ENCODE measurements at places on chromosomes 2 and 18. TPM values are rescaled to one million over a fixed set of nuclear protein-coding genes. Genes with fewer than 3 reads are reported as not detected.
A peak's percentile ranks its signal among the peaks of the same experiment; 100 is the strongest.

GRCh38 chr18:2410688-2411087 is 160.6 kb downstream of the METTL4 start:
- H3K4me3 ChIP-seq = no peak overlapping the region
- DNase-seq = no peak
- H3K4me1 ChIP-seq = no peaks in the 10 kb centered on the region
- no peaks in the 10 kb centered on the region for H3K36me3 ChIP-seq
- no peaks in the 10 kb centered on the region for H3K27me3 ChIP-seq
- no peak overlapping the region for H3K27ac ChIP-seq

- no peak overlapping the region for H3K4me3 ChIP-seq
- H3K27ac ChIP-seq = no peak overlapping the region
- no peaks in the 10 kb centered on the region for H3K36me3 ChIP-seq
- DNase-seq = no peak
- H3K4me1 ChIP-seq = no peaks in the 10 kb centered on the region
- peaks cover 61% of the 10 kb centered on the region for H3K27me3 ChIP-seq
These were observed 33.1 kb upstream of the TWIST2 start for GRCh38 chr2:238814815-238815214.

DNA sequence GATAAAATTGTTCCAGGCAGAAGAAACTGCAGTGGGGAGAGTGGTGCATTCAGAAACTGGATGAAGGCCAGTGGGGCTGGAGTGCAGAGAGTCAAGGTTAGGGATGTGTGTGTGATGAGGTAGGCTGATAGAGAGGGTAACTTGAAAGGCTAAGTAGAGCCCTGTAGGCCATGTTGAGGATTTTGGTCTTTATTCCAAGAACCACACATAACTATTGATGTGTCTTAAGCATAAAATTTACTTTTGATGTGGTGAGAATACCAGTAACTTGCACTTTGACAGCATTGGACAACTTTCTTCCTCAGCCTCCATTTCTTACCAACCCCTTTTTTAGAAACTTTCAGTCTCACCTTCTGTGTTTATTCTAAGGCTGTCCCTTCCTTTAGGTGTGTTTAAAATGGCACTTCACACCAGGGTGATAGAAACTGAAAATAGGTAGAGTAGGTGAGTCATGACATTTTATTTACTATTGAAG is 22.6 kb downstream of the MTX2 start:
- H3K27me3 ChIP-seq = no peaks in the 10 kb centered on the region
- no peaks in the 10 kb centered on the region for H3K36me3 ChIP-seq
- H3K4me1 ChIP-seq = peaks cover 46% of the 10 kb centered on the region
- peak overlapping the region; percentile 23 for H3K4me3 ChIP-seq

DNA sequence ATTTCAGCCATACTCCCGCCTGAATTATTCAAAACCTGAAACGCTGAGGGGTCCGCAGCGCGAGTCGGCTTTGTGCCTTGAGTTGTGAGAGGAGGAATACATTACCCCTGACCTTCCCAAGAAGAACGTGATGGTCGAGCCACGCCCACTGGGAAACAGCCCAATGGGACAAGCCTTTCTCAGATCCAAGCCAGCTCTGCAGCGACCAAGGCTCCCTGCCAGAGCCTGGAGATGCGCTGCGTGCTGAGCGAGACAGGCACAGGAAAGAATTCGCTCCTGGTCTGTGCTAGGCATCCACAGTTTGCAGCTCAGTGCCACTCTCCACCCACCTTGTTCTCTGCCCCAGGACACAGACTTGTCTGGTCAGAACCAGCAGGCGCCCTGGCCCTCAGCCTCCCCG is 74.1 kb upstream of the GLI2 start:
- H3K27me3 ChIP-seq = peaks cover 26% of the 10 kb centered on the region
- no peak overlapping the region for H3K27ac ChIP-seq
- H3K36me3 ChIP-seq = peaks cover 5% of the 10 kb centered on the region
- no peak for DNase-seq
- no peaks in the 10 kb centered on the region for H3K4me1 ChIP-seq

DNA sequence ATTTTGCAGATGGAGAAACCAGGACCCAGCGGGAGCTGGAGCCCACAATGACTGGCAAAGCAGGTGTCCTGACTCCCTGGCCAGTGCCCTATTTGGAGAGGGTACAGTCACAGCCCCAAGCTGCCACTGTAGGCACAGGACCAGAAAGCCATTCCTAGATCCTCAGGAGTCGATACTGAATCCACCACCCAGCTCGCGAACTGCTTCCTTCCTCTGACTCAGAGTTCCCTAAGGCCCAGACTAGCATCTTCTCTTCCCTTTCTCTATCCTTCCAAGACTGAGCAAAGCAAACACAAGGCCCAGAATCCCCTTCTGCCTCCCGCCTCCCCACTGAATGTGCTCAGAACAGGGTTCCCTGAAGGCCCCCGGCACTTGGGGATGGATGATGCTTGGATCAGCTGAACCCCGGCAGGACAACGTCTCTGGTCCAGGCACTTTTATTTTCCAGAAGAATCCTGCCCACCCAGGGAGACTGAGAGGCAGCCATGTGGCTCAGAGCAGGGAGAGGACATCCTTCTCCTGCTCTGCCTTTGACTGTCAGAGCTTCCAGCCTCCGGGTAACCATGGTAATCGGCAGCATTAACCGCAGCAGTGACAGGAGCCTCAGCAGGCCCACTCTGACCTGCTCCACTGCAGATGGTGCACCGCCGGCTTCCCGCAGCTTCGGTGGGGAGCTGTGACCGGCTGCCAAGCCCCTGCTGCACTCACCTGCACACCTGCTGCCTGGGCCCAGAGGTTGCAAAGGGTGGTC is 34.8 kb upstream of the KLHL29 start:
- peaks cover 25% of the 10 kb centered on the region for H3K27me3 ChIP-seq
- DNase-seq = no peak
- no peak overlapping the region for H3K27ac ChIP-seq

GRCh38 chr2:129281791-129282530 is 697.5 kb upstream of the RAB6C start:
- no peaks in the 10 kb centered on the region for H3K36me3 ChIP-seq
- H3K27ac ChIP-seq = no peak overlapping the region
- H3K4me1 ChIP-seq = no peaks in the 10 kb centered on the region
- H3K4me3 ChIP-seq = no peak overlapping the region
- no peaks in the 10 kb centered on the region for H3K27me3 ChIP-seq
- DNase-seq = no peak

DNA sequence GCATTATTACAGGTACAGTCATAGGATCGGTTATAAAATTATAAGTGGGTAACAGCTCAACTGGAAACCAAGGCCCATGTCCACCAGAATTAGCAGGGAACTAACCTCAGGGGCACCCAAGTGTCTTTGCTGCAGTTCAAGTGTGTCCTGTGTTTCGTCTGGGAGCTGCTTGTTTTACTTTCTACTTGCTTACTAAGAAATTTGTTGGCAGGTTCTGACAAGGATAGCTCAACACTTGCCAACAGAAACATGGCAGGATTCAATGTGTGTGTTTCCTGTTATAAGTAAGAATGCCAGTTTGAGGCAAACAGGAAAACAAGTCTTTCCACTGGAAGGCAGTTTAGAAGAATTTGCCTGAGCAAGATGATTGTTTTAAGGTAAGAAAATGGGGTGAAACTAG is 104.5 kb downstream of the EPHA4 start:
- no peak overlapping the region for H3K27ac ChIP-seq
- H3K27me3 ChIP-seq = peaks cover 6% of the 10 kb centered on the region
- no peak for DNase-seq
- H3K36me3 ChIP-seq = no peaks in the 10 kb centered on the region
- peaks cover 28% of the 10 kb centered on the region for H3K4me1 ChIP-seq

DNA sequence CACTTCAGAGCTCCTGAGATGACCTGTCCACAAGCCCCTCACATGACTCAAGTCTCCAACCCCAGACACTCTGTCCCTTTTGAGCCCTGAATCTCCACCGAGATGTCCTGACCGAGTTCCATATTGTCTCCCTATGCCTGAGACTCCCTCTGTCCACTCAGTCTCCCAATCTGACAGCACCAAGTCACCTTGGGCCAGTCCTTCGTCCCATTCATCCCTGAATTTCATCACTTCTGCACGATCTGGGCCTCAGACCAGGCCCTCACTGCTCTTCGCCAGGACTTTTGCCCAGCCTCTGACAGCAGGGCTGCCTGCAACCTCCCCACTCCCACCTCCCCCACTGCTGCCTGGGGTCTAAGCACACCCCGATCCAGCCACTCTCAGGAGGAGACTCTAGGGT is 4.3 kb upstream of the MOCOS start:
- no peaks in the 10 kb centered on the region for H3K36me3 ChIP-seq
- no peak overlapping the region for H3K27ac ChIP-seq
- no peak for DNase-seq
- peaks cover 15% of the 10 kb centered on the region for H3K27me3 ChIP-seq

GRCh38 chr18:75112186-75113096 is 96.5 kb downstream of the PTGR3 start:
- no peak for DNase-seq
- no peaks in the 10 kb centered on the region for H3K27me3 ChIP-seq
- no peaks in the 10 kb centered on the region for H3K4me1 ChIP-seq
- H3K27ac ChIP-seq = no peak overlapping the region
- no peaks in the 10 kb centered on the region for H3K36me3 ChIP-seq

- no peak for DNase-seq
- H3K4me1 ChIP-seq = peaks cover 15% of the 10 kb centered on the region
- H3K36me3 ChIP-seq = no peaks in the 10 kb centered on the region
- no peak overlapping the region for H3K4me3 ChIP-seq
- no peak overlapping the region for H3K27ac ChIP-seq
- H3K27me3 ChIP-seq = peaks cover 53% of the 10 kb centered on the region
These were observed 78.2 kb downstream of the SH3RF3 start for GRCh38 chr2:109207176-109207575.

GRCh38 chr2:144511226-144511810 is 8.6 kb downstream of the ZEB2 start:
- H3K27me3 ChIP-seq = peaks cover 70% of the 10 kb centered on the region
- peaks cover 38% of the 10 kb centered on the region for H3K4me1 ChIP-seq
- no peaks in the 10 kb centered on the region for H3K36me3 ChIP-seq
- peak overlapping the region; percentile 88 for H3K27ac ChIP-seq

DNA sequence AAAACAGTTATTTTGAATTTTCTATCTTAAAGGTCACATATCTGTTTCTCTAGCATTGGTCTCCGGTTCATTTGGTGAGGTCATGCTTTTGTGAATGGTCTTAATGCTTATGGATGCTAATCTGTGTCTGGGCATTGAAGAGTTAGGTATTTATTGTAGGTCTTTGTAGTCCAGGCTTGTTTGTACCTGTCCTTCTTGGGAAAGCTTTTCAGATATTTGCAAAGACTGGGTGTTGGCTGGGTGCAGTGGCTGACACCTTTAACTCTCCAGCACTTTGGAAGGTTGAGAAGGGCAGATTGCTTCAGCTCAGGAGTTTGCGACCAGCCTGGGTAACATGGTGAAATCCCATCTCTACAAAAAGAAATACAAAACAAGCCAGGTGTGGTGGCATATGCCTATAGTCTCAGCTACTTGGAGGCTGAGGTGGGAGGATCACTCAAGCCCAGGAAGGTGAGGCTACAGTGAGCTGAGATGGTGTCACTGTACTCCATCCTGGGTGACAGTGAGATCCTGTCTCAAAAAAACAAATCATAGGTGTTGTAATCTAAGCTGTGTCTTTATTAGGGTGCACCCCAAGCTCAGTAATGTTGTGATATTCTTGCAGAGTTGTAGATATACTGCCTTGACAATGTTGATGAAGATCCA is 82.3 kb downstream of the FAM117B start:
- H3K27me3 ChIP-seq = no peaks in the 10 kb centered on the region
- H3K27ac ChIP-seq = peak overlapping the region; percentile 52

DNA sequence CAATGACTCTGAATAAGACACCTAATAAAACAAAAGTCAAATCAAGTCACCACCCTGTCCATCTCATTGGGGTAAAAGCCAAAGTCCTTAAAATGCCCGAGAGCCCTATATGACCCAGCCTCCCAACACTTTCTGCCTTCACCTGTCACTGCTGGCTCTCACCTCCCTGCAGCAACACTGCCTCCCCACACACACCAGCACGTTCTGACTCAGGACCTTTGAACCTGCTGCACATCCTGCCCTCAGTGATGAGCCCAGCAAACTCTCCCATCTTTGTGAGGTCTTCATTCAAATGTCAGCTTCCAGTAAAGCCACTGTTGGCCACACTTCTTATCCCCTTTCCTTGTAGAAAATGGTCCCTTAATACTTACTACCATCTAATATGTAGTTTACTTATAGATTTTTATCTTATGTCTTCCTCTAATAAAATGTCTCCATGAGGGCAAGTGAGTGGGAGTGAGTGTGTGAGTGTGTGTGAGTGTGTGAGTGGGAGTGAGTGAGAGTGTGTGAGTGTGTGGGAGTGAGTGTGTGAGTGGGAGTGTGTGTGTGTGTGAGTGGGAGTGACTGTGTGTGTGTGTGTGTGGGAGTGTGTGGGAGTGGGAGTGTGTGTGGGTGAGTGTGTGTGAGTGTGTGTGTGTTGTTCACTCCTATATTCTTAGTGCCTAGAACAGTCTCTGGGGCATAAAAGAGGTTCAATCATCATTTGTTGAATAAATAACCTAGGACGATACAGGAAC is 504.7 kb downstream of the EIPR1 start:
- no peaks in the 10 kb centered on the region for H3K4me1 ChIP-seq
- H3K27ac ChIP-seq = no peak overlapping the region
- H3K27me3 ChIP-seq = no peaks in the 10 kb centered on the region

GRCh38 chr2:235569837-235570236 is 76.0 kb downstream of the AGAP1 start:
- H3K36me3 ChIP-seq = no peaks in the 10 kb centered on the region
- H3K4me1 ChIP-seq = no peaks in the 10 kb centered on the region

DNA sequence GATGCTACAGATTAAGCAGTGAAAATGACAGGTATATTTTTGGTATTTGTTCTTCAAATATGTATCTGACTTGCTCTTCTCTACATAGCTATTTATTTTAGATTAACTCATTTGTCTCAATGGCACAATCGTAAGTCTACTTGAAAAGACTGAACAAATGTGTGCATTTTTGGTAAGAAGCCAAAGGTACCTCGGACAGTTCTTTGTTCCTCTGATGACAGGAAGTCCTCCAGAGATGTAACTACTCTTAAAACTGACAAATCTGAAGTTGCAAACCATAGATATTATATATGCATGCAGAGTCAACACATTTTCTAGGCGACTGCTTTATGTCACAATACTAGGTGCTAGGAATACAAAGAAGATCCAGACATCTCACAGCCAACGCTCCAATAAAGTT is 36.7 kb downstream of the NDUFAF7 start:
- H3K27me3 ChIP-seq = no peaks in the 10 kb centered on the region
- no peak overlapping the region for H3K27ac ChIP-seq
- DNase-seq = no peak
- no peak overlapping the region for H3K4me3 ChIP-seq

DNA sequence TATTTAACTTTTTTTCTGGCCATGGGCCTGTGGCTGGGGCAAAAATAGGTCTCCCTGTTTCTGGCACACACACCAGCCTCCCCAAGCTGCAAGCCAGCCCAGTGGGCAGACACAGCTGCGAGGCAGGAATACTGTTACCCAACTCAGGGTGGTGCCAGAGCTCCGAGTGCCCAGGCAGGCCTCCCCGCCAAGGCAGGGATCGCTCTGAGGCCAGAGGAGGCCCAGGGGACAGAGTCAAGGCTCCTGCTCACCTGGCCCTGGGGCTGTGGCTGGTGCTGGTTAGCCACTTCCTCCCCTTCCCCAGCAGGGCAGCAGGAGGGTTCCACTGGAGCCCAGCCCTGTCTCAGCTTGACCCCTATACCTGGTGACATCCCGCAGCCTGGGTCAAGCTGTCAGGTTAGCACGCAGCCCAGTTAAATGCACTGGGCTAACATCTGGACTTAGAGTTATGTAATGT is 67.1 kb upstream of the EPAS1 start:
- H3K4me3 ChIP-seq = peak overlapping the region; percentile 61
- peak; percentile 23 for DNase-seq
- no peaks in the 10 kb centered on the region for H3K36me3 ChIP-seq

SALL3 gene
- not detected for total RNA-seq

FOXI3 gene
- total RNA-seq = not detected

SESTD1 gene
- total RNA-seq = 10.7 TPM

HOXD4 gene
- not detected for total RNA-seq

MYL12B gene
- 235 TPM for total RNA-seq

Measured in activated T-cell treated with anti-CD3 and anti-CD28 coated beads, Interleukin-2, amount 50 U/mL, for 72 hours (primary cell).